ENCODE measurements at places on chromosomes 6 and 20.

DNA sequence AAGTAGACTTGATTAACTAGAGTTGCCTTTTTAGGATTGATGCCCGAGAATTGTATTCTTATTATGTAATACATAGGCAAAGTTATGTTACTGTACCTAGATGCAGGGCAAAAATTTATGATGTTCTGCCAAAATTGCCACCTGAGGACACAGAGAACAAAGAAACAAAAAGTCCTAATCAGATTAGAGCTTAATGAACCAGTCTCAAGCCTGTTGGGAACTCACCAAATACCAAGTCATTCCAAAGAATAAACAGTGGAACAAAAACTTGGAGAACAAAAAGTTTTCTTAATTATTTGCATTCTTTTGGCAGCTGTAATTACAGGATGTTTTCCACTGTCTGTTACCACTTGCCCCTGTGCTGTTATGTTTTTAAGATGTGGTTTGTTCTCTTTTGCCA is 154.7 kb upstream of the SGK1 start:
- no peak for DNase-seq

DNA sequence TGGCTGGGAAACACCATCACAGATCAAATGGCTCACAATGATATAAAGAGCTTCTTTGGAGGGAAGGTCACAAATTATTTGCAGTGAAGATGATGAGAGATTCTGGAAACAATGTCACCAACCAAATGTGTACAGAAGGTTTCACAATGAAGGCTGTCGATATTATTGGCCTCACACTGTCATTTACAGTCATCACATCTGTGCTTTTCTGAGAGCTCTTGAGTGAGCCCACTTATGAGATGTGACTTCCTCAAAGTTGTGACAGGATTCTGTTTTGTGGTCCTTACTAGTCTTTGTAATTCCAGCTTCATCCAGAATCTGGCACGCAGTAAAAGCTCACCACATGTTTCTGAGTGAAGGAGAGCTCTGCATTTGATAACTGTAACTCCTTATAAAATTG is 133.6 kb downstream of the LMBRD1 start:
- DNase-seq, result no peak

GRCh38 chr20:63520934-63521601 is 503 bp downstream of the PPDPF start:
- DNase-seq, result peak; percentile 16

DNA sequence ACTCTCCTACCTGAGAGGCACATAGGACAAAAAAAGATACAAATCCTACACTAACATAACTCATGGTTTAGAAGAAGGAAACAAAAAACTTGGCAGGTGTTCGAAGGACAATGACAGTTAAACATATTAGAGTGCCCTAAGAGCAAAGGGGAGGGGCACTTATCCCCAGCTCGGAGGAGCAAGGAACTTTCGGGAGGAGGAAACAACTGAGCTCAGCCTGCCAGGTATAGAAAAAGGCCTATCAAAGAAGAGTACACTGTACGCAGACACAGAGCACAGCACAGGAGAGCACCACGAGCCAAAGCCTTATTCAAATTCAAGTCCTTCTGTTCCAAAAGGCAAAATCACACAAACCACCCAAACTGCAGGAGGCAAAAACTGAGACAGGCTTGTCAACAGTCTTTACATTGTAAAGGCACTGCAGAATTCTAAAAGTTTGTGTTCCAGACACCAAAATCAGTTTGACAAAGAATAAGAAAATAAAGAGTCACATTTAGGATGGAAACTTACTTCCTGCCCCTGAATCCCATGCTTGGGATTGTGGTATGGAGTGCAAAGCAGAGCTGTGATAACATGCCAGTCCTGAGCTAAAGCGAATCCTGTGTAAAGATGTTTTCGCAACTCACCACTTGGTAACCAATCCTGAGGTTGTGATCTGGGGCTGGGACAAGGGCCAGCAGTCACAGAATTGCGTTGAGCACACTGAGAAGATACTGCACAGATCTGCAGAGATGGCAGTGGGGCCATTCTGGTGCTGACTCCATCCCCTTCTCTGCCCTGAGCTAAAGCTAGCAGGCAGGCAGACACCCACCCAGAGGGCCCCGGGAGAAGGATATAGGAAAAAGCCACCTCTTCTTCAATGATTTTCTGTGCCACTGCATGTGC is 108.6 kb downstream of the CHD6 start:
- DNase-seq, result no peak

DNA sequence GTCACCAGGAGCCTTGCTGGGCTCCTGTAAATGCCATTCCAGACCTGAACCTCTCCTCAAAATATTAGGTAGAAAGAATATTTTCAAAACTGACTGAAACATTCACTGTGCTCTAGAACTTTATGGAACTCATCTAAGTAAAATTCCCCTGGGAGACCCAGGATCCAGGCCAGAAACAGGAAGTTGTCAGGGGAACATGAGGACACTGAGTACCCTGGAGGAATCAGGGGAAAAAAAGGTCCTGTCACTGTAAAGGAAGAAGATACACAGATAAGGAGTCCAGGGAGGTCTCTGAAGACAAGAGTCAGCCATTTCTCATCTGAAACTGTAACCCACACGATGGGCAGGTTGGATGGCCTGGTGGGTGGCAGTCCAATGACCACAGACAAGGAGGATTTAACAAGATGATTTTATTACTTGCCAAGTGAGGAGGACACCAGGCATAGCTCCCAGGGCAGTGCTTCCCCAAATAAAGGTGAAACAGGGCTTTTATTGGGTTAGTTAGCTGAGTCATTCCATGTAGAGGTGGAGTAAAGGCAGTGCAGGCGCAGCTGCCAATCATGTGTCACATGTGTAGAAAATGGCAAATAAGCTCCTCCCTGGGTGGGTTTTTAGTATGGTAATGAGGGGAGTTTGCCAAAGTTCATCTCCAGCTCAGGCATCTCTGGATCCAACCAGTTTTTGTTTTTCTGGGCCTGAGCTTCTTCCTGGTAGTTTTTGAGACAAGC is 138.5 kb downstream of the RCAN2 start:
- no peak for DNase-seq

DNA sequence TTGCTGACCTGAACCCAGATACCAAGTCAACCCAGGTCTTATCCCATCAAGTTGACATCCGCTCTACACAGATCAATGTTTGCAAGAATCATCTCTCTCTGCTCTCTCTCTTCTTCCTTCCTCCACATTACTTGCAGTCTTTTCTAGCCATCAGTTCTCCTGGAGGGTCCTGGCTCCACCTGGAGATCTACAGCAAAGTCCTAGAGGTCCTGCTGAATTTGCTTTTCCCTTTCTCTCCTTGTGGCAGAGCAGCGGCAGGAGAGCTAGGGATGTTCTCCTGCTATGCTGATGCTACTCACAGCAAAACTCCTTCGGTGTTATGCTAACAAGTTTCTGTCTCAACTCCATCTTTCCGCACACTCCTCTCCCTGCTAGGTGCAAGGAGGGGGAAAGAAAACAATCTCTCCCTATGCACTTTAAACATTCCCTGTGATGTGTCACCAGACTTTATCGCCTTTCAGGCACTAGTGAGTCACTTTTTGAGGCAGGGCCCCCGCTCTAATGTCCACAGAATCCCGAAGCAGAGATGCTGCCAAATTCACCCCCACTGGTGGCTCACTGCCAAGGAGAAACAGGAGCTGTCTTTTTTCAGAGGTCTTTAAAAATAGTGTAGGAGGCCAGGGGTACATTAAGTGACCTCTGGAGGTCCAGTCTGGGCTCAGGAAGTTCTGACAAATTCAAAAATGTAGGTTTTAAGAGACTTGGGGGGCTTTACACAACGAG is 62.6 kb downstream of the FAM50B start:
- DNase-seq, result no peak

GRCh38 chr20:33531885-33532284 is 42.0 kb downstream of the CBFA2T2 start:
- no peak for DNase-seq

GRCh38 chr6:139776041-139776440 is 401.6 kb upstream of the CITED2 start:
- no peak for DNase-seq

DNA sequence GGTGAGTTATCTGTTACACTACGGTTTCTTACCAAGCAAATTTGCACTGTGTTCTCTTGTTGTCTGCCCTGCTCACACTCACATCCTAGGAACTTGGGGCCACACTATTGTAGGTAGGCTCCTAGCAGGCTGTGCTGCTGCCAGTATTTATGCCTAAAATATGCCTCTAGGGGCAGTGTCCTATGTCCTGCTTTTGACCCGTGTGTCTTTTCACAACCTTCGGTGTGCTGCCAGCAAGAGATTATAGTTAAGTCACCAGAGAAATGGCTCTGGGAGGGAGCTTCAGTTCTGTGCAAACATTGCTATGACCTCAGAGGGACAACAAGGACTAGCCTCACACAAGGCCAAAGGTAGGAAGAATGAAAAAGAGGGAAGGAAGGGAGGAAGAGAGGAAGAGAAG is 8.9 kb upstream of the TAAR5 start:
- DNase-seq, result no peak

Measured in NCI-H748 treated with DMSO at 0.1 percent for 48 hours (cell line).